Stimulated activated CD8-positive, alpha-beta memory T cell treated with anti-CD3 and anti-CD28 coated beads, Interleukin-2, amount 100 ng/mL, for 48 hours (primary cell): ENCODE measurements at places on chromosomes 5 and 9.

GRCh38 chr5:154332451-154332850 lies 113.3 kb upstream of the SAP30L start:
- no peak for DNase-seq

DNA sequence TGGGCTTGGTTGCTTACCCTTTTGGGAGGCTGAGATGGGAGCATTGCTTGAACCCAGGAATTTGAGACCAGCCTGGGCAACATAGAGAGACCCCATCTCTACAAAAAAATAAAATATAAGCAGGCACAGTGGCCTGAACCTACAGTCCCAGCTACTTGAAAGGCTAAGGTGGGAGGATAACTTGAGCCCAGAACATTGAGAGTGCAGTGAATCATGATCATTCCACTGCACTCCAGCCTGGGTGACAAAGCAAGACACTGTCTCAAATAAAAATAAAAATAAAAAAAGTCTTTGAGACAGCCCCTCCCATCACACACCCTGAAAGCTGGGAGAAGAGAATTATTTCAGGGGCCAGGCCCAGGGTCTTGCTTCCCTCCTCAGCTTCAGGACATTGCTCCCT lies 251.8 kb downstream of the BRINP1 start:
- DNase-seq = no peak

- no peak for DNase-seq
Measured at GRCh38 chr9:125987420-125987819, 240.2 kb downstream of the PBX3 start.

DNA sequence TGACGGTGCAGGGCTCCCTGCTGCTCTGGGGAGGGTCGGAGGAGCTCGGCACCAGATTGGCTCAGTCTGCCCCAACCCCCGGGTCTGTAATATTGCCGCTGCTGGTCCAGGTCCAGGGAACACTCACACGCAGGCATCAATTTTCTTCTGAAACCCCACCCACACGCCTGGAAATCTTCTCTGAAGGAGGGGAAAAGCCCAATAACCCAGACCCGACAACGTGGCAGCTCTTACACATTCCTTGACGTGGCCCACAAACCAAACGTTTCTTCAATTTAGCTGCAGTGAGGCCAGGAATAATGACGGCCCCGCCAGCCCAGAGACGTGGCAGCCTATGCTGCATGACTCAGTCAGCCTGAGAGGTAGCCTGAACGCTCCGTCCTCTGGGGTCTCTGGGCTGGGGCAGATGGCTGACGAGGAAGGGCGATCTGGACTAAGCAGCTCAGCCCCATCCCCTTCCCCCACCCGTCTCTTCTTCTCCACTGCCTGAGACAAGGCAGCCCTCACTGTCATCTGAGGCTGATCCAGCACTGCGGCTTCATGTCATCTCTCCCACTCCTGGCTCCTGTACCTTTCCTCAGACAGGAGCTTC lies 9.9 kb upstream of the SPARC start:
- DNase-seq = no peak

GRCh38 chr5:126801992-126802294 lies 25.0 kb downstream of the LMNB1 start:
- DNase-seq = no peak

GRCh38 chr5:76083555-76084495 lies 642 bp downstream of the SV2C start:
- DNase-seq = no peak

- no peak for DNase-seq
Measured at GRCh38 chr5:30874241-30875034, 319.0 kb upstream of the CDH6 start.

- no peak for DNase-seq
Measured at GRCh38 chr5:127942246-127943060, 141.1 kb upstream of the SLC12A2 start.

GRCh38 chr9:93086447-93087224 lies 9.4 kb upstream of the CARD19 start:
- DNase-seq = no peak

- DNase-seq = no peak
Measured at GRCh38 chr5:168110870-168111832, 180.3 kb upstream of the WWC1 start.
